Erythroblast (primary cell): ENCODE measurements at places on chromosomes 5 and 9.

- no peak for DNase-seq
These were observed 118.9 kb downstream of the PDZD2 start for GRCh38 chr5:31757806-31758205.

DNA sequence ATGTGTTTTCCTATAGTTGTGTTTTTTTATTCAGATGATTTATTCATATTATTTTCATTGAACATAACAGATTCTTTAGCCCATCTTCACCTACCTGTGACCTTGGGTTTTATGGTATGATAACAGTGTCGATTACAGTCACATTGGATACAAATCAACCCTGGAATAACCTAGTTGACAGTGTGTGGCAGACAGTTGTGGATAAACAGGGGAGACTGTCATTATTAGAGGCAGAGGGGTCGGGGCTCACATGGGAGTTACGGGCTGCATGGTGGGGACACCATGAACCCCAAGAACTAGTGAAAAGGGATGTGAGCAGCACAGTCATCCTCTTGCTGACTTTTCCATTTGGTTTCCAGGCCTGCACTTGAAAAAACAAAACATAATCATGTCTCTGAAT, 29.9 kb upstream of the MAP1B start:
- DNase-seq, result no peak

DNA sequence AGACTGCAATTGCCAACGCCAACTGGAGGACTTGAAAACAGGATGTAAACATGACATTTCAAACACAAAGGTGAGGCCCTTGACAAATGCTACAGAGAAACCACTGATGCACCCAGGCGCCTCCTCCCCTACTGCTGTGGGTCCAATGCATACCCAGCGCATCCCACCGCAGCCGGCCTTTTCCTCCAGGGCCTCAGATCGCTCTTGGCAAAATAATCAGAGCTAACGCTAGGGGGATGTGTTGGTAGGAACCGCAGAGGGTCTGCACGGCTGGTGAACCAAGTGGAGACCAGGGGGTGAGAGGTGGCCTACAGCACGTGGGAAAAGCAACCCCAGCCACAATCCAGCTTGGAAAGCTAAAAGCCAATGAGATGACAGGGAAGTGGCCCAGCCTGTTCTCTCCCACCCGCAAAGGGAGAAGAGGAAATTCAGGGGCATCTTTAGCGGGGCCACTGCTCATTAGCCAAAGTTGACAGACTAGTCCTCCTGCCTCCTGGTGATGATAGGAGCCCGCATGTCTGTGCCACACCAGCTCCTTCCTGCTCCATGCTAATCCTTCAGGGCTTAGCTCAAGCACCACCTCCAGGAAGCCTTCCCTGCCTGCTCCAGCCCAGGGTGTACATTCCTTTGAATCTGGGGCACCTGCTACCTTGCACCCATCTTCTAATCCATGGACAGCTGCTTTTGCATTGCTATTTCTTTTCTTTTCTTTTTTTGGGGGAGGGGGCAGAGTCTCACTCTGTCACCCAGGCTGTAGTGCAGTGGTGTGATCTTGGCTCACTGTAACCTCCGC, 5.9 kb downstream of the FAM163B start:
- DNase-seq, result no peak

DNA sequence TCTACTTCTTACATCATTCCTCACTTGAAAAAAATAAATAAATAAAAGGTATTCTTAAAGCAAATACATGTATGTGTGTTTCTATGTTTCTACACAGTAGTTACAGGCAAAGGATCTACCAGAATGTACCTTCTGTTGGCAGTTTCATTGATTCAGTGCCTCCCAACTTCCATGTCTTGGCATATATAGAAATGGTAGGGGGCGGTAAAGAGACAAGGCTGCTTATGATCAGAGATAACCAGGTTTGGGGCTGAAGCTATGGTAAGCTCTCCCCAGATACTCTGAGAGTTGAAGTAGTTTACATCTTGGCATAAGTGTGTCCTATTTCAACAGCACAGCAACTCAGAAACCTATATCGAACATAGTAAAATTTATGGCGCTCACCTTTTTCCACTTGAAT, 1075.4 kb upstream of the C9orf72 start:
- peak; percentile 4 for DNase-seq

- DNase-seq, result no peak
These were observed 4.3 kb downstream of the MCTP1 start for GRCh38 chr5:95280401-95281095.

- DNase-seq, result no peak
These were observed 930 bp downstream of the PRLR start for GRCh38 chr5:35229076-35230037.

DNA sequence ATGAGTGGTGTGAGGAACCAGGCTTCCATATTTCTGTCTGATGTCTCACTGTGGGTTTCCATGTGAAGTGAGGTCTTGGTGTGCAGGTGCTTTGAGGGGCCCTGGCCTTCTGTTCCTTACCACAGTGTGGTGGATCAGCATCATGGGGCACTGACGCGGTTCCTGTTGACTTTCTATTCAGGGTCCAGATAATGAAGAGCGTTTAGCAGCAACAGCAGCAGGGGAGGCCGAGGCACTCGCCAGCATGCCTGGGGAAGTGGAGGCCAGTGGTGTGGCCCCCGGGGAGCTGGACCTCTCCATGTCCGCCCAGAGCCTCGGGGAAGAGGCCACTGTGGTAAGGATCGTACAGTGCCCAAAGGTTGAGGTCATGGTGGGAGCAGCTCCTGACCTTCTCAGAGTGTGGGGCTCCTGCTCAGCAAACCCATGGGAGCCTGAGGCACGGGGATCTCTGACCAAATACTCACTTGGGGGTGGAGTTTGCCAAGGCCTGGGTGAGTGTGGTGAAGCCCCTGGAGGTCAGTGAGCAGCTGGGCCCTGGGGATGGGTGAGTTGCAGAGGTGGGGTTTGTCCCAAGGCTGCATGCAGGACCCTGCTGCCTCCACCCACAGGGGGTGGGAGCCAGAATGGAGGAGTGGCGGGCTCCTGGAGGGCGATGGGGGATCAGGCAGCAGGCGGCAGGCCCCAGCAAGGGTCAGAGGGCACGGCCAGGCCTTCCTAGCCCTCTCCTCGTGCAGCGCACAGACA, 61.2 kb downstream of the COL15A1 start:
- DNase-seq, result no peak

DNA sequence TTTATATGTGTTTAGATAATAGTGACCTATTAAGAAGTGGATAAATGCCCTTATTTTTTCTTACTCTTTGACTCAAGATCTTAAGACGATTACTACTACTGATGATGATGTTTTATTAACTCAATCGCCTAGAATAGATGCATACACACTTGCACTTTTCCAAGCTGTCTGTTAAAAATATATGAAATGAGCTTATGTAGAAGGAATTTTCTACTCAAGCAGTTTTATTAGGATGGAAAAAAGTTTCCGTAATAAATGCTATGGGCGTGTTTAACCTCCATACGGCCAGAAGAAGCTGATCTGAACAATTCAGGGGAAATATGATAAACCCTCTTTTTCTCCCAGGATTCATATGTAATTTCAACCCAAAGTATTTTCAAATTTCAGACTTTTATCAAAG, 455.7 kb upstream of the MPDZ start:
- no peak for DNase-seq

DNA sequence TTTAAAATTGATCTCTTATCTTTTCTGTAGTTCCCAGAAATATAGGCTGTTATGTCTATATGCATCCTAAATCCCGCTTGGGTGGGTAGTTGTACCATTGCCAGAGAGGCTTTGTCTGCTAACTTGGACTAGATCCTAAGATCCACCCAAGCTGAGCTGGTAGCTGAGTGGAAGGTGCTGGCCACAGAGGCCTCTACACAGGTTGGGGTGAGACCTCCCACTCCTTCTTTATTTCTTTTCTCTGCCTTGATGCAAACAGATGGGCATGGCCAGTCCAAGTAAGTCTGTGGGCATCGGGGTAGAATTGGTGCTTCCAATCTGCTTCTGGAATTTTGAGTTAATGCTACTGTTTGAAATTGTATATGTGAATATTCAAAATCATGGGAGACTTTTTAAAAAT, 14.4 kb upstream of the GADD45G start:
- no peak for DNase-seq

GRCh38 chr9:127128341-127129072, 6.1 kb upstream of the ANGPTL2 start:
- DNase-seq, result no peak

- no peak for DNase-seq
These were observed 250.4 kb upstream of the CDH12 start for GRCh38 chr5:23103566-23103965.

- no peak for DNase-seq
These were observed 1.4 kb upstream of the CTNNAL1 start for GRCh38 chr9:109014608-109015280.

- DNase-seq, result no peak
These were observed 1.9 kb downstream of the CDH18 start for GRCh38 chr5:19986031-19986619.

DNA sequence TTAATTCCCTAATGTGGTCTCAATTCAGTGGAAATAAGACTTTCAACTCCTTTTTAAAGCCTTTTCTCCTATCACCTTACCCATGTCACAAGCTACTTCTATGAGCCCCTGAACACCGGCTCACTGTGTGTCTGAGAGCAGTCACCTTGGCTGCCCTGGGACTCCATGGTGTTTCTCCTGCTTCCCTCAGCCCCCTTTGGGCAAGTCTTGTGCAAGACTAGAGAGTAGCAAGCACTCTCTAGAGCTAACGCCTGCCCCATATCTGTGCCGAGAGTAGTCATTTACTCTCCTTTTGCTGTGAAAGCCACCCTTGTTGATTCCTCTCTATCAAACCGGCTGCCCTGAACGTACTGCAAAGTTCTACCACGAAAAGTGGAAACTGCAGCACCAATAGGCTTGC, 77.9 kb upstream of the DAB2 start:
- DNase-seq, result no peak

- peak; percentile 71 for DNase-seq
These were observed 226.6 kb downstream of the SNX18 start for GRCh38 chr5:54743997-54744788.

DNA sequence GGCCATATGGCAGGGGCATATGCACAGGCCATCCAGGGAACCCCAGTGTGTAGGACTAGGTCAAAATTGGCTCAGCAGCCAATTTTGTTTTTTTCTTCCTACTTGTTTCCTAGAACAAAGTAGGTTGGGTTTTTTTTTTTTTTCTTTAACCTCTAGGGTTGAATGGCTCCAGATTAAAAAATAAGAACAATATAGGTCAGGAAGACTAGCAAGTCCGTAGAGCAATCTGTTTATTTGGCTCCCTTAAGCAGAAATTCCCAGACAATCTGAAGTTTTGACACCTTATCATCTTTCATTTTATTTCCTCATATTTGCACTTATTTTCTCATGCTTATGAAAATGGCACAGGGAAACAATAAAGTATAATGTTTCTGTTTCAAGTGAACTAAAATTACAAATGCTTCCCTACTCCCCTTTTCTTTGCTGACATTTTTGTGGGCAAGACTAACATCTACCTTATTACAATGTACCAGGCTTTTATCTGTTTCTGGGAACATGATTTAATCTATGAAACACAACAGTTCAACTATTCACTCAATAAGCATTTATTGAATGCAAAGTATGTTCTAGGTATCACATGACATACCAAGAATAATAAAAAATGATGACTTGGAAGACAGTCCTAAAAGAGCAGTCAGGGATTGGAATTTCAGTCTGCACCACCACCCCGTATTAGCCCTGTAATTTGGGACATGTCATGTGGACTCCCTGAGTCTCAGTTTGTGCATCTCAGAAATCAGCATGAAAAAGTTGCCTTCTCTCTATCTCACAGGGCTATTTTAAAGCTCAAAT, 30.5 kb downstream of the TLR4 start:
- no peak for DNase-seq

GRCh38 chr9:78031444-78031892, at the start of gene GNAQ:
TSS of gene GNAQ (minus strand) at chr9:78031811. CDS start at chr9:78031235, 576 bp downstream.
- DNase-seq, result peak; percentile 76

DNA sequence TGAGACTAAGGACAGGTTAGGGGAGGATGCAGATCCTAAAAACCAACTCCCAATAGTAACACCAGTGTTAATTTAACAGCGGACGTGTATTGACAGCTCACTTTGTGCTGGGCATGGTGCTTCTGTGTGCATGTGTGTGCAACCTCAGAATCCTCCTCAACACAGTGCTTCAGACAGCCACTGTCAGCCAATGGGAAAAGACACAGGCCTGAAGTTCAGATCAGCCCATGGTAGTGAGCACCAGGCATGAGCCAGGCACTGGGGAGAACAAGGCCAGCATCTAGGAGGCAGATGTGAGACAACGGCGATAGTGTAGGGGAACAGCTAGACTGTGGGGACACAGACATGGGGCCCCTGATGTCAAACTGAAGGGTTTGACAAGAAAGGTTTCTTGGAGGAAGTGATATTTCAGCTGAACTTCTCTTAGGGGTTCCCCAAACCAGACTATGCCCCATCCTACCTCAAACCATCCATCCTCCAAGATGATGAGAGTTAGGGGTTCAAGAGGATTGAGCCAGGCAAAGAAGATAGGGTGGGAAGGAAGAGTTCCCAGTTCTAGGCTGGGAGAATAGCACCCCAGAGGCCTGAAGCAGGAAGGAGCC, 71.5 kb upstream of the PSD2 start:
- no peak for DNase-seq

DNA sequence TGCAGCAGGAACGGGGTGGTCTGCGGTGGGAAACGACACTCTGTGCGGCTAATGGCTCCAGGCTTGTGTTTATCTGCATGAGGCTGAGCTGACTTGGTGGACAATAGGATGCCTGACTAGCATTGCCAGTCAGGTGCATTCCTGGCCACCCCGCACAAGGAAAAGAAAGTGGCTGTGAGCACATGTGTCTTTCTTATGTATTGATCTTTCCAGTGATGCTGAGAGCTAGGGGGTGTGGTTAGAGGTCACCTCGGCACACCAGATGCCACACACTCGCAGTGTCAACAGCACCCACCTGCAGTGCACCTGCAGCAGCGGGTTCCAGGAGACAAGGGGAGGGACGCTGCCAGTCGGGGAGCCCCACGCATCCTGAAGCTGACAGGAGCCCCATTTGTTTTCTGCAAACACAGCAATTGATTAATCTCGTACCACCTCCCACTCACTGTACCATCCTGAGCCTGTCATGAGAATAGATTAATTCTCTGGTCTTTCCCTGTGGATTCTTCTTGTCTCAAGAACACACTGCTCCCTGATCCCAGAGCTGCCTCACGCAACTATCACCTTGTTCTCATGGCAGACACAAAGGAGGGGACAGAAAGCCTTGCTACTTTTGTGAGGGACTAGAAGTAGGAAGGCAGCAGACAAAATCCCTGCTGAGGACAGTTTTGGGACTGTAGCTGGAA, 251.7 kb upstream of the WWC1 start:
- no peak for DNase-seq

DNA sequence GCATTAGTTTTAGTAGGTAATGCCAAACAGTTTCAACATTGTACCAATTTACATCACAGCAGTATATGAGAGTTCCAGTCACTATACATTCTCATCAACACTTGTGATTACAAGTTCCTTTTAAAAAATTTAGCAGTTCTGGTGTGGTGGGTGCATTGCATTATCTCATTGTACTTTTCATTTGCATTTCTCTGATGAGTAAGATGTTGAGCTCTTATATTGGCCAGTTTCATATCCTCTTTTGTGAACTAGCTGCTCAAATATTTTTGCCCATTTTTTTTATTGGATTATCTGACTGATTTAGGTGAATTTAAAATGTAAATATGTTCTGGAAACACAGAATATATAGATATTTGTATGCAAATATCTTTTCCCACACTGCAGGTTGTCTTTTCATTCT, 160.9 kb upstream of the NR3C1 start:
- no peak for DNase-seq

GRCh38 chr5:7916171-7916804, 47.3 kb downstream of the MTRR start:
- DNase-seq, result no peak
